ENCODE measurements at places on chromosomes 13 and 19.

DNA sequence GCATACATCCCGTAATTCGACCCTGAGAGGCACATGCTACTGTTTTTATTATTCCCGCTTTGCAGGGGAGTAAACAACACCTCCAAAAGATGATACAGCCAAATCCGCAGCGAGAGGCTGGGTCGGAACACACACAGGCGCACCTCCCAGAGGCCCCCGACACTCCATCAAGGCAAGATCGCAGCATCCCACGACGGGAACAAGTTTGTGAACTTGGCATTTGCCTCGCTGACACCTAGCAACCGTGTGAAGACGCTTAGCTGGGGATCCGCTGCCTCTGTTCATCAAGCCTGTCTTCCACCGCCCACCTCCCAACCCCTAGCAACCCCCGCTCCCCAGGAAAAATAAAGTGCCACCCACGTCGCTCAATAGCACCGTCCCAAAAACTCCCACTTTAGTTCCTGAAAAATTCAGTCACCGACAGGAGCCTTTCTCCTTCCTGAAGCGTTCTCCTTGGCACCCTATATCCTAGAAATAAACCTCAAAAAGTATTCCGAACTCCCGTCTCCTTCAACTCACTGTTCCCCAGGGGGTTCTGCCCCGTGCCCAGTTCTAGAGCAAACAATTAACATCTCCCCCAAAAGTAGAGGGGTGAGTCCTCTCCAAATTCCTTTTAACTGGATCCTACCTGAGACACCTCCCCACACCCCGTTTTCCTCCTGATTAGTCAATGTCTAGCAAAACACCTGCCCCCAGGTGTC is 1.7 kb downstream of the GNG7 start:
- no peak for DNase-seq

- no peak for DNase-seq
Observed at GRCh38 chr19:32767951-32768679, 48.5 kb downstream of the TDRD12 start.

GRCh38 chr13:113742000-113742441 is 17.0 kb upstream of the TMEM255B start:
- peak; percentile 34 for DNase-seq

DNA sequence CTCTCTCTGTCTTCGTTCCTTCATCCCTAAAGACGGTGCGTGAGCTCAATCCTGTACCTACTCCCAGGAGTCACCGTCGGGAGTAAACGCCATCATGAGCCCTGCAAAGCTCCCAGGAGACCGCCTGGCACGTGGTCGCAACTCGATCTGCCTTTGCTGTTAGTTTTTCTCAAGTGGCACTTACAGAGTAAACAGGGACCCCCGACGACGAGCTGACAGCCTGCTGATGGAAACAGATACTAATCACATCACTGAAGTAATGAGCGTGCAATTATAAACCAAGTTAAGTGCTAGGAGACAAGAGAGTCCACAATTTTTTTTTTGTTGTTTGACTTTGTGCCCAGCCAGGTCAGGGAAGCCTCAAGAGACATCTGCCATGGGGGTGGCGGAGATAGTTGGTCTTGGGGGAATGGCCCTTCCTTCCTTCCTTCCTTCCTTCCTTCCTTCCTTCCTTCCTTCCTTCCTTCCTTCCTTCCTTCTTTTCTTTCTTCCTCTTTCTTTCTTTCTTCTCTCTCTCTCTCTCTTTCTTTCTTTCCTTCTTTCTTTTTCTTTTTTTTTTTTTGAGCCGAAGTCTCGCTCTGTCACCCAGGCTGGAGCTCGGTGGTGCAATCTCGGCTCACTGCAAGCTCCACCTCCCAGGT is 23.6 kb downstream of the CACNG6 start:
- DNase-seq: peak; percentile 72

- DNase-seq: no peak
Observed at GRCh38 chr13:56009418-56009817, 1131.3 kb upstream of the PRR20A start.

- no peak for DNase-seq
Observed at GRCh38 chr13:45542878-45543277, 72.7 kb downstream of the ERICH6B start.

- DNase-seq: no peak
Observed at GRCh38 chr13:52104624-52105023, 24.2 kb downstream of the NEK5 start.

- no peak for DNase-seq
Observed at GRCh38 chr19:36081385-36081784, 26.7 kb downstream of the WDR62 start.

DNA sequence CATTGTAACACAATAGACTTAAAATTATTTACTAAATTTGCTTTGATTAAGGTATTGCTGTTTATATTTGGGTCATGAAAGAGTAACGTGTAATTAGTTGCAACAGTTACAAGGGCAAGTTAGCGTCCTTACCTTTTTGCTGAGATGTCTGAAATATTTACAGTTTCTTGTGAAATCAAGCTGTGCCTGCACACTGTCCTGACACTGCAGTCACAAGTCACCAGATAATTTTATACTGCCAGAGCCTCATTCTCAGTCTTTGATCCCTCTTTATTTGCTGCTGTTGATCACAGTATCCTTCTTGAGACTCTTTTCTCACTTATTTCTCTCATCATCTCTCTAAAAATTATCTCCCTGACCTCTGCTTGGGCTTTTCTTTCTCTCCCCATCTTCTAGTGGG is 8.4 kb upstream of the DIAPH3 start:
- DNase-seq: no peak

- peak; percentile 53 for DNase-seq
Observed at GRCh38 chr13:71290963-71291841, 575.8 kb downstream of the DACH1 start.

- no peak for DNase-seq
Observed at GRCh38 chr13:114017028-114017630, 43.3 kb upstream of the C13orf46 start.

DNA sequence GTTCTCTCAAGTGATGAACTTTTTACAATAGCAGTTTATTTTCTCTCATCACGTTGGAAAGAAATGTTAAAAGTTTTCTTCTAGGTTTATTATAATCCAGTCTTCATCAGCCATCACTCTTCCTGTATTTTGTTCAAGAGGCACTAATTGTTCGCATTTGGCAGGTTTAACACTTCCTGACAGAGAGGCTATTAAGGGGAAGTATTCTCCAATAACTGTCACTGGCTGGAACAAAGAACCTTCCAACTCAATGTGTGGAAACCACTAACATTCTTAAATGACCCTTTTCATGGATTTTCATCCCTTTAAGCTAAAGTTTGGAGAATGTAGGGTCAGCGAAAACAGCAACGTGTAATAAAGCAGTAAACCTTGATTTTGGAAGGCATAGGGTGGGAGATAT is 145.1 kb downstream of the PCCA start:
- DNase-seq: peak; percentile 71

DNA sequence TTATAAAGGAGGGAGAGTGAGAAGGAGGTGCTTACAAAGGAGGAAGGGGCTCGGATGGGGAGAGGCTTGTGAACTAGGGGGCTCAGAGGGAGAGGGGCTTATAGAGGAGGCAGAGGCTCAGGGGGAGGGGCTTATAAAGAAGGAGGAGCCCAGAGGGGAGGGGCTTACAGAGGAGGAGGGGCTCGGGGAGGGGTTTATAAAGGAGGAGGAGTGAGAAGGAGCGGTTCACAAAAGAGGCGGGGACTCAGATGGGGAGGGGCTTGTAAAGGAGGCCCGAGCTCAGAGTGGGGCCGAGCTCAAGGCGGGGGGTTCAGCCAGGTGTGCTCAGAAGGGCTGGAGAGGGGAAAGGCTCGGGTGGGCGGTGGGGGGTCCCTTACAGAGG is 500 bp downstream of the SMIM24 start:
- DNase-seq: no peak
